Stimulated activated CD8-positive, alpha-beta memory T cell treated with anti-CD3 and anti-CD28 coated beads, Interleukin-4, amount 100 ng/mL, for 4 hours (primary cell): ENCODE measurements at places on chromosomes 5 and 9.

DNA sequence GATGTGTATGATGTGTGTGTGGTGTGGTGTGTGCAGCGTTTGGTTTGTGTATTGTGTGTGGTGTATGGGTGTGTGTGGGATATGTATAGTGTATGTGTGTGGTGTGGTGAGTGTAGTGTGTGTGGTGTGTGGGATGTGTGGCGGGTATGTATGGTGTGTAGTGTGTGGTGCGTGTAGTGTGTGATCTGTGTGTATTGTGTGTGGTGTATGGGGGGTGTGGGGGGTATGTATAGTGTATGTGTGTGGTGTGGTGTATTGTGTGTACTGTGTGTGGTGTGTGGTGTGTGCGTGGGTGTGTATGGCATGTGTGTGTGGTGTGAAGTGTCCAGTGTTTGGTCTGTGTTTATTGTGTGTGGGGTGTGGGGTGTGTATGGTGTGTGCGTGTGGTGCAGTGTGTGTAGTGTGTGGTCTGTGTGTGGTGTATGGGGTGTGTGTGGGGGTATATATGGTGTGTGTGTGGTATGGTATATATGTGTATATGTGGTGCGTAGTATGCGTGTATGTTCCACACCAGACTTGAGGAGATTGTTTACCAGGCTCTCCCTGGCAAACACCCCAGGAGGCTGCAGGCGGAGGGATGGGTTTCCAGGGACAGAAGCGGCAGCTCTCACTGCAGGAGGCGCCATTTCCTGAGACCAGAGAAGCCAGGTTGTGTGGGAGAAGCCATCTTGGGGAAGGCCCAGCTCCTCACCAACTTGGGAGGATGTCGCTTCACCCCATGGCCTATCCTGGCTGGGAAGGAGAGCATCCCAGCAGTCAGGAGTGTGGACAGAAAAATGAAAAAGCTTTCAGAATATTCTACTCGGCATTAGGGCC is 138.1 kb downstream of the NXNL2 start:
- no peak for DNase-seq

DNA sequence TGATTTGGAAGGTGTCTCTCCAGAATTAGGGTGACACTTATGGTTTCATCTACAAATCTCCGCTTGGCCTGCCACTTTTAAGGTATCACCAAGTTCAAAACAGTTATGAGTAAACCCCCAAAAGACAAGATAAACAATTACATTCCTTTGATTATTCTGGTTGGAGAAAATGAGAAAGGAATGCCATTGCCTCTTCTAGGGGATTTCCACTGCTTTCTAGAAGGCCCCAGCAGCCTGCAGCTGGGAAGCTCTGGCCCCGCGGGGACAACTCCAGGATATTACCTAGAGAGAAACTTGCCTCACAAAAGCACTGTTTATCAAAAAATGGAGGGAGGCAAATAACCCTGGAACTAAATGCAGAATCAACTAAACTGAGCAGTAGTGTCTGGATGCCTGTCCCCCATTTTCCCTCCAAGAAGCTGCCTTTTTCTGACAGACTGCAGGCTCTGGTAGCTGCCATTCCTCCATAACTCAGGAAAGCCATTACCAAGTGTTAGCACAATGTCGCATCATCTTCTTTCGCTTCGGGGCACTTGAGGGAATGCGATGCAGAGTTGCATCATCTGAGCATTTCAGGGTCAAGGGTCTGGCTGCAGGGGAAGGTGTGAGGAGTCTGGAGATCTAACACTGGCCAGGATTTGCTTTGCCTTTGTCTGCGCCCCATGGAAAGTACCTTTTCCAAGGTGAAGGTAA is 71.5 kb upstream of the PLPP6 start:
- DNase-seq = no peak

DNA sequence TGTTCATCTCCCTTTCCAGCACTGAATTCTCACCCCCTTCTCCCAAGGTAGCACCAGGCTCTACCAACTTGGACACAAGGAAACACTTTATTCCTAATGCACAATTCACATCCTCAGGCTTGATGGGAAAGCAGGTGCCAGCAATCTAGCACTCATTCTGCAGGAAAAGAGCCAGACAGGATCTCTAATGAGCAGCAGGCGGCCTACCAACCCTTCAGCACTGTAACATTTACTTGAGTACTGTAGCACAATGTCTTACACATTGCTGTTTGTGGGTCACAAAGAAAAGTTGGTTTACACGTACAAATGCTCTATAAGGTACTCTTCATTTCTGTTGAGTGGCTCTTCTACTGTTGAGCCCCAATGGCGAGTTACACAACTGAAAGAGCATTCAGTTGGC is 254.4 kb downstream of the MLLT3 start:
- DNase-seq = no peak

GRCh38 chr9:136750526-136750925 is 2.2 kb upstream of the LCN6 start:
- no peak for DNase-seq

DNA sequence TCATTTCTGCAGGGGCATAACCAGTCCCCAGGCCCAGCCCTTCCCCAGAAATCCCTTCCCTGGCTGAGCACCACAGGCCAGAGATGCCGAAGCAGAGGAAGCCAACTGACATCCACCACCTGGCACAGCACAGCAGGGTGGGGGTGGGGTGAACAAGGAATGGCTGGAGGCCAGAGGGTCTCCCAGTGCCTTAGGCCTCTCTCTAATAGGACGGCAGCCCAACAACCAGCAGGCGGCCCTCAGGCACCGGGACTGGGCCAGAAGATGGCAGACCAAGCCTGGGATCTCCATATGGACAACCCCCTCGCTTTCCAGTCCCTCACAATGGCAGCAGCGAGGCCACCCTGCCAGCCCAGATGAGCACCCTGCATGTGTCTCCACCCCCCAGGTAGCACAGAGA is 13.2 kb downstream of the PDLIM4 start:
- DNase-seq = no peak

GRCh38 chr5:76718381-76718832 is 2.5 kb downstream of the F2R start:
- no peak for DNase-seq

- no peak for DNase-seq
Measured at GRCh38 chr5:84729326-84729725, 344.6 kb upstream of the EDIL3 start.

DNA sequence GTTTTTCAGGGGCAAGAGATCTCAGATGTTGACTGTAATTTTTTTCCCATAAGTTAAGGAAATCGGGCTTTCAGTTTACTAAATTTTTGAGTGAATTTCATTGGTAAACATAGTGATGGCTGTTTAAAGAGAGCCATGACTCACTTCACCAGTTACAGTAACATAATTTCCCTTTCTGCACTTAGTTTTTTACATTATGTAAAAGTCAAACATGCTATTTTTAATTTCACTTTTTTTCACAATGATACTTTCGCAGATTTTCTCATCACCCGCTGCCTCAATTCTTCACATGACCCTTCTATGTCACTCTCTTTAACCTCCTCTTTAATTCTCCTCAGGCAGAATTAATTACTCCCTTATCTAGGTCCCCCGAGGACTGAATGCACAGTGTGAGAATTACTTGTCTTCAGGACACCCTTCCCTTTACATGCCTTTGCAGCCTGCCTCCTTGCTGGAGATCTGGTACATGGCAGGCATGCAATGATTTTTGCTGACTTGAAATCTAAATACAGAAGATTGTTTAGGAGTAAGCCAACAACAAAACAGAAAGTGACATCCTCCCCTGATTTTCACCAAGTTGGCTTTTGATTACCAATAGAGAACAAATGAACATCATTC is 217.5 kb upstream of the S1PR3 start:
- no peak for DNase-seq

- DNase-seq = no peak
Measured at GRCh38 chr9:37410969-37411785, 11.3 kb upstream of the GRHPR start.

DNA sequence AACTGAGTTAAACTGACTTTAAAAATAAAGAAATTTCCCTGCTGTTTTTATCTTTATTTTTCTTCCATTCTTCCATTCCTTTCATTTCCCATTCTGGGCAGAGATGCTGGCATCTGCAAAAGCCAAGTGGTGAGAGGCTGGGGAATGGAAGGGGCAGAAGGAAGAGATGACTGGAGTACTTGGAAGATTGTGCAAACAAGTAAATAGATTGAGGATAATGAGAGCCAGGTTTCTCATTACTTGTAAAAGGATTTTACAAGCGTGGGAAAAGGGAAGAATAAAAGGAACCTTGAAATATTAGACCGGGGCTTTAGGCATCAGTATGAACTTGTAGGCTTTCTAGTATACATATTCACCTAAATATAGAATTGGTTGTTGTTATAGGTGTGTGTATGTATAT is 341.2 kb downstream of the CAAP1 start:
- no peak for DNase-seq

DNA sequence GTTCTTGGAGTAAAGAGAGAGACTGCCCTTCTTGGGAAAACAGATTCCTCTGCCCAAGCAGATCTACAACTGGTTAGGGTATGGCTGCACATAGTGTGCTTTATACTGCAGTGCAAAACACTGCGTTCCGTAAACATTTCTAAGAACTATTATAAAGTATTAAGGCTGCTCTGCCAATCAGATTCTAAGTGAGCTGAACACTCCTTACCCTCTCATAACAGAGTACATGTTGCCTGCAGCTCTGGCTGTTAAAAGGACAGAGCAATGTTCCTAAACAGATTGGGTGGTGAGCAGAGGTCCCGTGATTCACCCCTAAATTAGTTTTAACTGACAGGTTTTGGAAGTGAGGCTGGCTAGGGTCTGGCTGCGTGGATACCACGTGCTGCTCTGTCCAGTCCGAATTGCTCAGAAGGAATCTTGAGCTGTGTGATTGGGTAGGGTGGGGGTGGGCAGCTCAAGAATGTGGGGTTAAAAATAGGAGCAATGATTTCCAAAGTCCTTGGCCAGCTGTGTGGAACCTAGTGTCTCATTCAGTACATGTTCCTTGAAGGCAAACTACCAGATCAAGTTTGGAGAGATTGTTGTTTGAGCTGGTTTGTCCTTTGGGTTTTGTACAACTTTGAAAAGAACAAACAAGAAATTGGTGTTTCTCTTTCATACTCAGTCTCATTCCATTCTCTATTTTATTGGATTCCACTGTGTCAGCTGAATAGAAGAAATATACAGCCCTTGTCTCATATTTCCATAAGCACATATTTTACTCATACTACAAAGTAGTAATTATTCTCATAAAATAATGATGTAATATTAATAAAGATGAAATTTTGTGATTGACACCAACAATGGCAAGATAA is 497.6 kb upstream of the CD180 start:
- no peak for DNase-seq

DNA sequence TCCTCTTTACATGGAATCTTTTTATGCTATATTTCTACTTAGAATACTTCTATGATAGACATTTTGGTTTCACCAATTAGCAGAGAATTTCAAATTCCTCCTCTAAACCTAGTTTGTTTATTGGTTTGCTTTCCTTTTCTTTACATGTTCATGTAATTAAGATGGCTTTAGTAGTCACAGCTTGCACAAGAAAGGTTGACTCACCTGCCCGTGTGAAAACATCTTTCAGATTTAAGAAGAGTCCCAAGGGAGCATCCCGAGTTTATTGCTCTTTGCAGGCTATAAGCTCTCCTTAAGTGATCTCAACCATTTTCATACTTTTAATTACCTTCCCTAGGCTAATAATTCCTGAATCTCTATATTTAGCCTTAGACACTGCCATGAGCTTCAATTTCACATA is 28.9 kb downstream of the TYRP1 start:
- DNase-seq = no peak
